ENCODE measurements at places on chromosomes 13 and 19.

GRCh38 chr13:45398877-45399276 is 19.3 kb downstream of the SLC25A30 start:
- DNase-seq = no peak

DNA sequence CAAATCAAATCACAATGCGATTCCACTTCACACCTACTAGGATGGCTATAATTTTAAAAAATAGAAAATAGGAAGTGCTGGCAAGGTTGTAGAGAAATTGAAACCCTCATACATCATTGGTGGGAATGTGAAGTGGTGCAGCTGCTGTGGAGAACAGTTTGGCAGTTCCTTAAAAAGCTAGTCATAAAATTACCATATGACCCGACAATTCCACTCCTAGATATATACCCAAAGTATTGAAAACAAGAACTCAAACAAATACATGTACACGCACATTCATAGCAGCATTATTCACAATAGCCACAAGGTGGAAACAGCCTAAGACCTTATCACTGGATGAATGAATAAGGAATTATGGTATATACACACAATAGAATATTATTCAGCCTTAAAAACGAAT is 12.0 kb downstream of the HMGB1 start:
- peak; percentile 52 for DNase-seq

DNA sequence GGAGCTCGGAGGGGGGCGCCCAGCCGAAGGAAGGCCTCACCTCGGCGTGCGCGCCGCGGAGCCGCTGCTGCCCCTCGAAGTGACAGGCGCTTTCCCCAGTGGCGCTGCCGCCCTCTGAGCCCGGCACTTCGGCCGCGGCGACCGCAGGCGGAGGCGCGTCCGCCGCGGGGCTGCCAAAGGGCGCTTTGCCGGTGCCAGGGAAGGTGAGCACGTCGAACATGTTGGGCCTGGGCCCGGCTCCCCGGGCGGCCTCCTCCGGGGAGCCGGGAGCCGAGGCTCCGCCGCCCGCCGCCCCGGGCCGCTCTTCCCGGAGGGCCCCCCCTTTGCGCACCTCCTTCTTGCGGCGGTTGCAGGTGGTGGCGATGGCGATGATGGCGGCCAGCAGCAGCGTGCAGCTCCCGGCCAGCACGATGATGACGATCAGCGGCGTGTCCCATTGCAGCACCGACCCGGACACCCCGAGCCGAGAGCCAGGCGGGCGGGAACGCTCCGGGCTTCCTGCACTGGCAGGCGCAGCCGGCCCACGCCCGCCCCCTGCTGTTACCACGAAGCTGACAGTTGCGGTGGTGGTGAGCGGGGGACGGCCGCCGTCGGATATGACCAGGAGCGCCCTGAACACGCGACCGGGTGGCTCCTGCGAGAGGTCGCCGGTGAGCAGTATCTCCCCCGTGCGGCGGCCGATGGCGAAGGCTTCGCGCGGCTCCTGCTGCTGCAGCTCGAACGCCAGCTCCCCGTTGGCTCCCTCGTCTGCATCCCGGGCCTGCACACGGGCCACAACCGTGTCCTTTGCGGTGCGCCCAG is 2.5 kb downstream of the PCDH8 start:
- DNase-seq = peak; percentile 64

GRCh38 chr19:42285541-42285941 is 16.4 kb upstream of the PRR19 start:
- no peak for DNase-seq

DNA sequence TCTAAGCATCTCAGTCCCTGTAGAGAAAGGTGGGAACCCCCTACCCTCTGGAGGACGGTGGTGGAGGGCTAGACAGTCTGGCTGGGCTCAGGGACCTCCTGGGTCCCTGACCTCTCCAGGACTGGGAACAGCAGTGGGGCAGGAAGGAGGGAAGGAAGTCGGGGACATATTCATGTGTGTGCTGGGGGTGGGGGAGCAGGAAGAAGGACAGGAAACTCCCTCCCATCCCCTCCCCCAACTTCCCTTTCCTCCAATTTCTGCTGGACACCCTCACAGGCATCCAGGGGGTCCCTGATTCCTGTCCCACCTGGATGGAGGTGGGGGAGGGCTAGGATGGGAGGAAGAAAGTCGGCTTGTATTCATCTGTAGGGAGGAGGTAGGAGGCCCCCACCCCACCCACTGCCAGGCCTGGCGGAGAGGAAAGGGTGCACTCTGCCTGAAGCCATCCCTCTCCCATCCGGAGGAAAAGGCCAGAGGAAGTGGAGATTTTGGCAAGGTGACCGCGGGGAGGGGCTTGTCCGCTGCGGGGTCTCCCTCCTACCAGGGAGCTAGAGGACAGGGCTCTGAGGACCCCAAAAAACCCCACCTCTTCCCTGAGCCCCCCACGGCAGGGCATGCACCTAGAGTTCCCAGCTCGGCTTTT is 2.3 kb downstream of the NOVA2 start:
- no peak for DNase-seq

GRCh38 chr19:43572171-43572588 is 3.1 kb downstream of the XRCC1 start:
- DNase-seq = no peak

DNA sequence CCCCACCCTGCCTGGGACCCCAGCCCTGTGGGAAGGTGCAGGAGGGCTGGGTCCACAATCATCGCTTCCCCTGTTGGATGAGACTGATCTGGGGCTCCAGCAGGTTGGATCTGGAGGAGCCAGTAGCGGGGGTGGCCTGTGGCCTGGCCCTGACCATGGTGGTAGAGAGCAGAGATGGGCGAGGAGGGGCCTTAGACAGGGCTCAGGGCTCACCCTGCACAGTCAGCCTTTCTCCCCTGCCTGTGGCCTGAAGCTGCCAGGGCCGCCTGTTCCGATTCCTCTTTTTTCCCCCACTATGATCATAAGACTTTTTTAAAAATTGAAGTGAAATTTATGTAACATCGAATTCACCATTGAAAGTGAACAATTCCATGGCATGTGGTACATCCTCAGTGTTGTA is 18.2 kb downstream of the SIN3B start:
- DNase-seq = no peak

GRCh38 chr19:53870485-53870844 is 2.8 kb downstream of the MYADM start:
- DNase-seq = no peak

DNA sequence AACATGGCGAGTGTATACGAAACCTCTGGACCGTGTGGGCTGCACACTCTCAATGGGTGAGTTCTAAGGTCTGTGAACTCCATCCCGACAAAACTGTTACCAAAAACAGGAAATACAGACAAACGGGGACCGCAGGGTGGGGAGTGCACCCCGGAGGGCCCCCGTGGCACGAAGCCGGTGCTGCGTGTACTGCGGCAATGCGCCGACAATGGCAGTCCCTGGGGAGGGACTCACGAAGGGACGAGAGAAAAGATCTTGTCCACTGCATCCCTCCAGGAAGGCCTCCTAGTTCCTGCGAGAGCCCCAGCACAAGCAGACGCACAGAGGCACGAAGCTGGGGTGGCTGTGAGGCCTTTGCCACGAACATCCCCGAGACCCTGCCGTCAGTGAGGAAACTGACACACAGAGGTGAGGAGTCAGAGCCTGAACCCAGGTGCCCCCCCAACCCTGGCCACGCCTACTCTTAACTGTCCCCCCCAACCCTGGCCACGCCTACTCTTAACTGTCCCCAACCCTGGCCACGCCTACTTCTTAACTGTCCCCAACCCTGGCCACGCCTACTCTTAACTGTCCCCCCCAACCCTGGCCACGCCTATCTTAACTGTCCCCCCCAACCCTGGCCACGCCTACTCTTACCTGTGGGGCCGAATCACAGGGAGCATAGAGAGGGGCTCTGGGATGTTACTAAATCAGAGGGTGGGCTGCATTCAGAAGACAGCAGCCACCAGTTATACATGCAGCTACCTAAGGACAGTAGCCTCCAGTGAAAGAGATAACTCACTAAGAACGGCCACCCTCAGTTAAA is 4.2 kb downstream of the MED16 start:
- DNase-seq = no peak

DNA sequence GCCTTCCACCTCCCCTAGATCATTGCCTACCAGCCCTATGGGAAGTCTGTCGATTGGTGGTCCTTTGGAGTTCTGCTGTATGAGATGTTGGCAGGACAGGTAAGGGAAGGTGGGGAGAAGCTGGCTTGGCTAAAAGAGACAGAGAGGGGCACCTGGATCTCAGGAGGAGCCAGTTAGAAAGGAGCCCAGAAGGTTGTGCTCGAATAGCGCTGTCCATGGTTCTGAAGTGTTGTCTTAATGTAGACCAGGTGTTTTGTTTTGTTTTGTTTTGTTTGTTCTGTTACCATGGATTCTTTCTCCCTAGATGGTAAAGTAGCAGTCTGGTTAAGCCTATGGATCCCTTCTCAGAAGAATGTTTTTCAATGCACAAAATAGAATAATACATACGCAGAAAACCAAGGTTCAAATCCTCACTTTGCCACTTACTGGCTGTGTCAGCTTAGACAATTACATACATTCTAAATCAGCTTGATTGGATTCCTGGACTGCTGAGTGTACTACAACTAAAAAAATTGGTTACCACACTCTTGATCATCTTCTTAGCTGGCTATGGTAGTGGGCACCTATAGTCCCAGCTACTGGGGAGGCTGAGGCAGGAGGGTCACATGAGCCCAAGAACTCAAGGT is 5.9 kb upstream of the CACNG7 start:
- DNase-seq = peak; percentile 41

GRCh38 chr13:71867131-71867814 is at the start of gene DACH1:
TSS of gene DACH1 (minus strand) at chr13:71867204.
- peak; percentile 75 for DNase-seq

DNA sequence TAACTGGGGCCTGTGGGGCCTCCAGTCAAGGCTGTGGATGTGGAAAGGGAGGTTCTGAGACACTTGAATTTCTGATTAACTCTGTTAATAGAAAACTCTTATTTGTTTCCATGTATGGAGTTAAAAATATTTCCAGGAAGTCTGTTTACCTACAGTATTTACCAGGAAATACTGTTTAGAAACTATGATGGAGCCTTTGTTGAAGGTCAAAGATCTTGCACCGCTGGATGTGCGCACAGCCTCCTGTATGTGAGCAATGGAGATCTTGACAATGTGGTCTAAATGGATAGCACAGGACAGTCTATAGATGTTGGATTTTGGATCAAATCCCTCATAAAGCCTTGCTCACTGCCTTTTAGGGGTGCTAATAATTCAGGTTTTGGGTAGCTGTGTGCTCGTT is 268.4 kb downstream of the DLEU7 start:
- DNase-seq = no peak

GRCh38 chr19:1675633-1676350 is 23.4 kb upstream of the TCF3 start:
- peak; percentile 41 for DNase-seq

DNA sequence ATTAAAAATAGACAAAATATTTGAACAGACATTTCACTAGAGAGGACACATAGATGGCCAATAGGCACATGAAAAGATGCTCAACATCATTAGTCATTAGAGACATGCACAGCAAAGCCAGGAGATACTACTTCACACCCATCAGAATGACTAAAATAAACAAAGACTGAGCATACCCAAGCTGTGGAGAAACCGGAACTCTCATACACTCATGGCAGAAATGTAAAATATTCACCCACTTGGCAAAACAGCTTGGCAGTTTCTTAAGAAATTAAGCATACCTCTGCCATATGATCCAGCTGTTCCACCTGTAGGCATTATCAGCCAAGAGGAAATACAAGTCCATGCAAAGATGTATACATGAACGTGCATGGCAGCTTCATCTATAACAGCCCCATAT is 213.4 kb downstream of the TSHZ3 start:
- no peak for DNase-seq

- no peak for DNase-seq
Measured at GRCh38 chr13:46686171-46686570, 110.8 kb downstream of the ESD start.

- DNase-seq = no peak
Measured at GRCh38 chr13:112718318-112718717, 28.5 kb downstream of the ATP11A start.

GRCh38 chr13:76329004-76329403 is 557.2 kb downstream of the KCTD12 start:
- DNase-seq = no peak

- no peak for DNase-seq
Measured at GRCh38 chr13:92806215-92806614, 420.4 kb upstream of the GPC6 start.

DNA sequence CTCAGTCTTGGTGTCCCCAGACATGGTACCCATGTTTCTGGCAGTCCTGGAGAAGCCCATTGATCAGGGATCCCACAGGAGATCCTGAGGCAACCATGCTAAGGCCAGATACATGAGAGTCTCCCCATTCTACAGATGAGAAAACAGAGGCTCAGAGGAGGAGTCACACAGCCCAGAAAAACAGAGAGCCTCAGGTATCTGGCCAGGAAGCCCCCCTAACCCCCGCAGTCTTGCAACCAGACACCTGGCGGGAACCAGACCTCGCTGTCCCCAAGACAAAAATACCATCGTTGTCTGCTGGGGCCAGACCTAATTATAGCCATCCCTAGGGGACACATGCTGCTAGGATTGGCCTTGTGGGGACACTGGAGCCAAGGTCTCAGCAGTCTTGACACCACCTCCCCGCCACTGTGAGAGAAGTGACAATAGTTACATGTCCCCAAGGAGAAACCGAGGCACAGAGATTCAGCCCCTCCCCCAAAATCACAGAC is 1.6 kb upstream of the PDE4C start:
- DNase-seq = no peak

GRCh38 chr13:36839281-36839680 is 20.3 kb downstream of the RFXAP start:
- DNase-seq = no peak

GRCh38 chr19:18249834-18250233 is 23.6 kb upstream of the PDE4C start:
- DNase-seq = no peak

DNA sequence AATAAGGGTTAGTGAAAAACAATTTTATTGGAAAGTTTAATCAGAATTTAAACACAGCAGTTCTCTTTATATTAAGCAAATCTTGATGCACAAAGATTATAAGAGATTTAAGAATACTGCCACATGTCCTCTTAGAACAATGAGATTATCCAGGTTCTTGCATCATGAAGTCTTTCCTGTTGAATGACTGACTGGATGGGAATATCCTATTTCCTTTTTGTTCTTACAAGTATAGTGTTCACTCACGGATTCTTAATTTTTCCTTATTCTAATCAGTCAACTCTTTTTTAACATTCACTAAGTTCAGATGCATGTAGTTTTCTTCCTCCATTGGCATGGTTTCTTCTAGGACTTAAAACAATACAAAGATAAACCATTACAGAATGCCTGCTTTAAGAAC is 10.1 kb downstream of the URI1 start:
- DNase-seq = peak; percentile 54
